ENCODE measurements at places on chromosomes 16 and 17.

DNA sequence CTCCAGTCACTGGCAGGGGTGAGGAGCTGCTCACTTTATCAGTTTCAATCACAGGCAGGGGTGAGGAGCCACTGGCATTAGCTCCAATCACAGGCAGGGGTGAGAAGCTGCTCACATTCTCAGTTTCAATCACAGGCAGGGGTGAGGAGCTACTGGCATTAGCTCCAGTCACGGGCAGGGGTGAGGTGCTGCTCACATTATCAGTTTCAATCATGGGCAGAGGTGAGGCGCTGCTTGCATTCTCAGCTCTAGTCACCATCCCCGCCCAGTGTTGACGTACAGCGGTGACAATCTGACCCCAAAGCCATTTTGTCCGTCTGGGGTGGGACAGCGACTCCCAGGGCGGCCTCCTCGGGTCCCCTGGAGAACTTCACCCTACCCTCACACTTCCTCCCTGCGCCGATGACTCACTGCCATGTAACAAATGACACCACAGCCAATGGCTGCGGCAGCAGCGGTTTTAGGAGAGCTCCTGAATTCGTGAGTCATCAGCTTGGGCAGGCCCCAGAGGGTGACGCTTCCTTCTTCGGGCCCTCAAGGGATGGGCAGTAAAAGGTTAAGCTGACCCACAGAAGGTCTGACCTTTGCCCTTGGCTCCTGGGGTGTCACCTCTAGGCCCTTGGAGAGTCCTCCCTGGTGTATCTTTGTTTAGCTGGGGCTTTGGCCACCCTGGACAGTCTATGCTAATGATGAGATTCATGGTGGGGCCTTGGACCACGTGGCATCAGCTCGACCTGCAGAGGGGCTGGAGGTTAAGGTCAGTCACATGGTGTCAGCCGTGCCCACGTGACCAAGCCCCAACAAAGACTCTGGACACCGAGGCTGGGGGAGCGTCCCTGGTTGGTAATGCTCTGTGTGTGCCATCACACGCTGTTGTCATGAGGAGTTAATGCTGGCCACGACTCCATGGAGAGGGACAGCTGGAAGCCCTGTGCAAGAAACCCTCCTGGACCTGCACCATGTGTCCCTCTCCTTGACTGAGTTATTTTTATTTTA, 171.7 kb downstream of the C16orf95 start:
- no peak for DNase-seq

- DNase-seq = no peak
Observed at GRCh38 chr17:1976000-1976682, 49.0 kb downstream of the RTN4RL1 start.

DNA sequence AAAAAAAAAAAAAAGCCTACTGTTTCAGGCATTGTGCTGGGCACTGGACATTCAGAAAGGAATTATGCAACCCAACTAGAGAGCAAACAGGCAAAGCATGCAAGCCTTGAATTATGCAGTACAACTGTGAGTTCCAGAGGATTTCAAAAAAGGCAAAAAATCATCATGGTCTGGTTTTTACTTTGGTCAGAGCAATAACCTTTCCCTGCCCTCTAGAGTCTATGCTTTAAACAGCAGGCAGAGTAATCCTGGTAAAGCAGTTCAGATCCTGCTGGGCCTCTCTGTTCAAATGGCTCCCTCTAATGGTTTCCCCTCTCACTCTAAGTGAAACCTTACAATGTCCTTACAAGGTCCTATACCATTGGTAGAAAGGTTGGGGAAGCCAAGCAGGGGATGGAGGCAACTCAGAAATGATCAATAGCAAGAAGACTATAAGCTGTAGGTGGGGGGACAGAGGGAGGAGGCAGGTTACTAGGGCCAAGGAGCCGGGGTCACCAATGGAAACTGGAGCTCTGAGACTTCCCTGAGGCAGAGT, 4.6 kb upstream of the TAF15 start:
- peak; percentile 74 for DNase-seq

DNA sequence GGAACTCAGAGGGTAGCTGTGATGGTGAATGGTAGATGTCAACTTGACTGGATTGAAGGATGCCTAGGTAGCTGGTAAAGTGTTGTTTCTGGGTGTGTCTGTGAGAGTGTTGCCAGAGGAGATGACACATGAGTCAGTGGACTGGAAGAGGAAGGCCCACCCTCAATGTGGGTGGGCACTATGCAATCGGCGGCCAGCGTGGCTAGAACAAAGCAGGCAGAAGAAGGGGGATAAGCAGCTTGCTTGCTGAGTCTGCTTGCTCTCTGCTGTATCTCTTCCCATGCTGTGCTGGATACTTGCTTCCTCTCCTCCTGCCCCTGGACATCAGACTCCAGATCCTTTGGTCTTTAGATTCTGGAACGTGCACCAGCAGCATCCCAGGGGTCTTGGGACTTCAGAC, 128.1 kb downstream of the AIPL1 start:
- no peak for DNase-seq

DNA sequence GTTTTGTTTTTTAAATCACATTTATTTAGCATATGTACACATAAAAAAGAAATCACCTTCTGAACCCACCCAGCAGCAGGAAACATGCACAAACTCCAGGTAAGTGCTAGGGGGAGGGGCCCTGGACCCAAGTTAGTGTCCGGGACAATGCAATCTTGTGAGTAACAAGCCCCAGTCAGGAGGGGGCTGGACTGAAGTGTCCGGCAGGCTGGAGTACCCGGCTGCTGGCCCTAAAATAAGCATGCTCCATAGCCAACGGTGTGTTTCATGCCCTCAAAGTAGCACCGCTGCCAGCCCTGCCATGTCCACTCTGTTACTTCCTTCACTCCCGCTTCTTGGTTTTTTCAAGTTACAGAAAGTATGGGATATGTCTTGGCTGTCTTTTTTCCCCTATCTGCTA, 102.1 kb downstream of the SPAG9 start:
- no peak for DNase-seq

- no peak for DNase-seq
Observed at GRCh38 chr17:41982026-41982760, 15.6 kb downstream of the CNP start.

DNA sequence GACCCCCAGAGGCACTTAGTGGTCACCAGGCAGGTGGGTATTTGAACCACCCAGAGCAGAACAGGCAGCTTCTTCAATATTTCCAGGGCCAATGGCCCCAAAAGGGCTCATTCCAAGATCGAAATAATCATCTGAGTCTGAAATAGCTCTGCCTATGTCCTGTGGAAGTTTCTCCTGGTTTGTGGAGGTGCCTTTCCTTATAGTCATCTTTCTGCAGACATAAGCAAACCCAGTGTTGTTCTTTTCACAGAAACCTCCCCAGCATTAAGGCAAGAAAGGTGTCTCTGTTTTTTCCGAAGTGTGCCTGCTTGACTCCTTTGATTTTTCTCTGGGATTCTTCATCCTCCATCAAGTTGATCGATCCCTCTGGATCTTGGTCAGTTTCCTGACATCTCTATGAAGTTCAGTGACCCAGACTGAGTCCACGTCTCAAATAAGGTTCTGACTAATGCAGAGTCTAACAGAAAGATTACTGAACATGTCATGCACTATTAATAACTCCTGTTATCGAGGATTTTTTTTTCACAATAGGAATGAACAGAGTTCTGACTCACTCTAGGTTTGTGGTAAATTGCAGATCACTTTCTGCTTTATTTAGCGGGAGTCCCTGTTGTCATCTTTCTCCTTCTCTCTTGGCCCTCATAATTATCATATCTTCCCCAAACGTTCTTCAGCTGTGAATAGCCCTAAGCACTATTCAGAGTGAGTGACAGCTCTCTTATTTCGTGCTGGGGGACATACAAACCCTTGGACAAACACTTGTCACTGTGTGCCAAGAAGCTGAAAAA, 1.5 kb downstream of the LRRC3C start:
- peak; percentile 90 for DNase-seq

GRCh38 chr17:50558581-50558940, 2.0 kb upstream of the CACNA1G start:
- DNase-seq = no peak

DNA sequence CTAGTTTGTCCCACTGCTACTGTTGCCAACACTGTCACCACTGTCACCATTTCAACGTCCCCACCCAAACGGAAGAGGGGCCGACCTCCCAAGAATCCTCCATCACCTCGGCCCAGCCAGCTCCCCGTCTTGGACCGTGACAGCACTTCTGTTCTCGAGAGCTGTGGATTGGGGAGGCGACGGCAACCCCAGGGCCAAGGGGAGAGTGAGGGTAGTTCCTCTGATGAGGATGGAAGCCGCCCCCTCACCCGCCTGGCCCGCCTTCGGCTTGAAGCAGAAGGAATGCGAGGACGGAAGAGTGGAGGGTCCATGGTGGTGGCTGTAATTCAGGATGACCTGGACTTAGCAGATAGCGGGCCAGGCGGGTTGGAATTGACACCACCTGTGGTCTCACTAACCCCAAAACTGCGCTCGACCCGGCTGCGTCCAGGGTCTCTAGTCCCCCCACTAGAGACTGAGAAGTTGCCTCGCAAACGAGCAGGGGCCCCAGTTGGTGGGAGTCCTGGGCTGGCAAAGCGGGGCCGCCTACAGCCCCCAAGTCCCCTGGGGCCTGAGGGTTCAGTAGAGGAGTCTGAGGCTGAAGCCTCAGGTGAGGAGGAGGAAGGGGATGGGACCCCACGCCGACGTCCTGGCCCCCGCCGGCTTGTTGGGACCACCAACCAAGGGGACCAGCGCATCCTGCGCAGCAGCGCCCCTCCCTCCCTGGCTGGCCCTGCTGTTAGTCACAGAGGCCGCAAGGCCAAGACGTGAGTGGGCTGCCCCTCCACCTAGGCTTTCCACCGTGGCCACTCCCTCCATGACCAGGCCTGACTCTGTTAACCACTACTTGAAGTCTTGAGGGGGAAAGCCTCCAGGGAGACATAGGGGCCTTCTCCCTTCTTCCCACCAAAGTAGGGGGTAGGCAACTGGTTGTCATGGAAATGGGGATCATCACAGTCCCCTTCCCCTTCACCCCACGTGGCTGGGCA, 9.0 kb upstream of the PHKG2 start:
- no peak for DNase-seq

DNA sequence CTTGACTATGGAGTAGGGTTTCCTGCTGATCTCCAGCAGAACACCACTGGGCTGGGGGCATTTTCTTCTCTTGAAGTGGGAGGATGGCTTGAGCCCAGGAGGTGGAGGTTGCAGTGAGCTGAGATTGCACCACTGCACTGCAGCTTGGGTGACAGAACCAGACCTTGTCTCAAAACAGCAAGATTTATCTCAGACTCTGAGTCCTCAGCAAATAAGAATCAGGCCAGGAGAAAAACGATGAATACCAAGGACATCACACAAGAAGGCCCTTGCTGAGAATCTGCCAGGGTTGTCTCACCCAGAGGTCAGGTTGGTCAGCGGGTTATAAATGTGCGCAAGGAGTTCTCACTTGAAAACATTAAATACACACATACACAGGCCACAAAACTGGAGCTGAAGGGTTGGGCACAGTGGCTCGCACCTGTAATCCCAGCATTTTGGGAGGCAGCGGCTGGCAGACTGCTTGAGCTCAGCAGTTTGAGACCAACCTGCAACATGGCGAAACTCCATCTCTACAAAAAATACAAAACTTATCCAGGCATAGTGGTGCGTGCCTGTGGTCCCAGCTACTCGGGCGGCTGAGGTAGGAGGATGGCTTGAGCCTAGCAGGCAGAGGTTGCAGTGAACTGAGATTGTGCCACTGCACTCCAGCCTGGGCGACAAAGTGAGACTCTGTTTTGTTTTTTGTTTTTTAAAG, 7.7 kb downstream of the MXRA7 start:
- DNase-seq = no peak

GRCh38 chr16:7405166-7405565, 72.5 kb downstream of the RBFOX1 start:
- no peak for DNase-seq

DNA sequence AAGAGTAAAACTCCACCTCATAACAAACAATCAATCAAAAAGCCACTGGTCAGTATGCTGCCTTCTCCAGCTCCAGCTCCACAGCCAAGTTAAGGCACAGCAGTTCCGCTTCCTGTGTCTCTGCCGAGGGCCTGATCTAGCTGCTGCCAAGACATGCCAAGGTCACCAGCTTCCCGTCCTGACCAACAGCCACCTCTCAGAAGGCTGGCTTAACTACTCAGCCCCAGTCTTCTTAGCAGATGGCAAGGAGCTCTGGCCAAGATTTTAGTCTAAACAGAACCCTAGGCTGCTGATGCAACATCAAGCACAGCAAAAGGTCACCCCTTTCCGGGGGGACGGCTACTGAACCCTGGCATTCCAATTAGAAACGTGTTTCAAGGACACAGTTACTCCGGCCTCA, 17.7 kb upstream of the MNT start:
- no peak for DNase-seq

GRCh38 chr16:57039148-57039812, 49.9 kb downstream of the NLRC5 start:
- no peak for DNase-seq

- no peak for DNase-seq
Observed at GRCh38 chr17:34733333-34733732, 154.0 kb downstream of the TMEM132E start.

DNA sequence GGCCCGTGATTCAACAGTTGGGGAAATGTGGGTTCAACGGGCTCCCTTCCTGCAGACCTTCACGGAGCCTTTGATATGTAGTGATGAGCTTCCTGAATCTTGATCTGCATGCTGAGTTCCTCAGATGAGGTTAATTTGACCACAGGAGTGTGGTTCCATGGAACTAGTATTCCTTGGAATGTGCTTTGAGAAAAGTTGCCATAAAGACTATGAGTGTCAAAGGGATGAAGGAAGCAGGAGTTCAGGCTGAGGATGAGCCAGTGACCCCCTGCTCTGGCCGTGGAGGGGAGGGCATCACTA, 229.2 kb downstream of the MSI2 start:
- DNase-seq = no peak

DNA sequence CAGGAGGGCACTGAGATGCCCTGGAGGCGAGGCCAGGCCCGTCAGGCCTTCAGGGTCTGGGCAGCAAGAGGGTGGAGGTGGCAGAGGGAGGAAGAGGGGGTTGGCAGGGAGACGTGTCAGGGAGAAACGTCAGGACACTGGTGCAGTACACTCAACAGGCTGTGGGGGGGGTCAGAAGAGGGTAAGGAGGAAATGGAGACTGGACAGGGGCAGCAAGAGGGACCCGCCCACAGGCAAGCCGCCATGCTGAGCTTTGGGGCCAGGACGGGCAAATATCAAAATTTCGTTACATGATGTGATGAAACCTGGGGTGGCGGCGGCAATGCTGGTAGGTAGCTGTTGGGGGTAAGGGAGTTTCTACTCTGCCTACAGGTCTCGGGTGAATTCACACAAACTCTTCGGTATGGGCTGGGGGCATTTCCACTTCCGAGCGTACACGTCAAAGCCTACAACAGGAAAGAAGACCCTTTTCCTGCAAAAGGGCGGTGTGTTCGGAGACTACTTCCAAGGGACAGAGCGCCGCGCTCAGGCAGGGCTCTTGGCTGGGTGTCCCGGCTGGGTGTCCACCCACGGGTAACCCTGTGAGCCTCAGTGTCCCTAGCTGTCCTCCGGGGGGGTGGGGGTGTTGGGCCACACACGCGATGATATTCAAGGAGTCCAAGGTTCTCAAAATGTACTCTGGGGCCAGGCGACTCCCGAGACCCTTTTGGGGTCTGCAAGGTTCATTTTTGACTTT, 43.3 kb upstream of the ATP2A3 start:
- no peak for DNase-seq

GRCh38 chr17:50048146-50048720, 7.7 kb upstream of the ITGA3 start:
- DNase-seq = peak; percentile 60

- DNase-seq = no peak
Observed at GRCh38 chr16:89191033-89191900, 9.1 kb downstream of the SLC22A31 start.

- no peak for DNase-seq
Observed at GRCh38 chr17:29412780-29413565, 22.8 kb downstream of the TAOK1 start.
